Activated CD4-positive, alpha-beta memory T cell treated with anti-CD3 and anti-CD28 coated beads, Interleukin-2, amount 10 ng/mL, durations not matched to agents 7 days and 5 days (primary cell): ENCODE measurements at places on chromosomes 12 and 14.

DNA sequence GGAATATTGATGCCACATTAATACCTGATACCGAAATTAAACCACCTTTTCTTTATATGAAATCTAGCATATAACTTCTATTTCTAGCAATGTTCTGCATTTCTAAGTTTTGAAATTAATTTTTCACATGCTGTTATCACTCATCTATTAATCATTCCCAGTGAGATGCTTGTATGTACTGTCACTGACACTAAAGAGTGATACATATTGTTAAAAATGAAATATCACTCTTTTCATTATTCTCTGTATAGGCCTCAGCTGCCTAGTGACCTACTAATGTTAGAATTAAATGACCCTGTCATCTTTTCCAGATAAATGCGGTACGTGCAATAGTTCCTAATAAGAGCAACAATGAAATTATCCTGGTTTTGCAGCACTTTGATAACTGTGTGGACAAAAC lies 49.7 kb upstream of the KCNH3 start:
- no peak overlapping the region for H3K4me3 ChIP-seq
- no peak for DNase-seq
- H3K4me1 ChIP-seq: no peaks in the 10 kb centered on the region
- no peak overlapping the region for H3K27ac ChIP-seq
- no peaks in the 10 kb centered on the region for H3K27me3 ChIP-seq
- no peaks in the 10 kb centered on the region for H3K36me3 ChIP-seq

DNA sequence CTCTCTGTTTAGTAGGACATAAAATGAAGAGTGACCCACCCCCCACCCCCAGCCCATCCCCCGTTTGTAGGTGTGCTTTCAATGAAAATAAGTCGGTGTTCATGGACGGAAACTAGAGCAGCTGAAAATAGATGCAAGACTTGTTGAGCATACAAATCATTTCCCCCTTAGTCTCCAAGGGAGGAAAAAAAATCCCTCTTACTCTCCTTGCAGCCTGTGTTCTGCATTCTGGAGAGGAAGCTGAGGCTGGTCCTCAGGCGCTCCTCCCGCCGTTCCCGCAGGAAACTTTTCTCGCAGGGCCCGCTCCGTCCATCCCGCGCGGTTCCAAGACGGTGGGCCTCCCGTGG lies 259.0 kb upstream of the E2F7 start:
- H3K4me1 ChIP-seq: peaks cover 6% of the 10 kb centered on the region
- no peak for DNase-seq
- no peak overlapping the region for H3K27ac ChIP-seq
- H3K27me3 ChIP-seq: peaks cover 42% of the 10 kb centered on the region

DNA sequence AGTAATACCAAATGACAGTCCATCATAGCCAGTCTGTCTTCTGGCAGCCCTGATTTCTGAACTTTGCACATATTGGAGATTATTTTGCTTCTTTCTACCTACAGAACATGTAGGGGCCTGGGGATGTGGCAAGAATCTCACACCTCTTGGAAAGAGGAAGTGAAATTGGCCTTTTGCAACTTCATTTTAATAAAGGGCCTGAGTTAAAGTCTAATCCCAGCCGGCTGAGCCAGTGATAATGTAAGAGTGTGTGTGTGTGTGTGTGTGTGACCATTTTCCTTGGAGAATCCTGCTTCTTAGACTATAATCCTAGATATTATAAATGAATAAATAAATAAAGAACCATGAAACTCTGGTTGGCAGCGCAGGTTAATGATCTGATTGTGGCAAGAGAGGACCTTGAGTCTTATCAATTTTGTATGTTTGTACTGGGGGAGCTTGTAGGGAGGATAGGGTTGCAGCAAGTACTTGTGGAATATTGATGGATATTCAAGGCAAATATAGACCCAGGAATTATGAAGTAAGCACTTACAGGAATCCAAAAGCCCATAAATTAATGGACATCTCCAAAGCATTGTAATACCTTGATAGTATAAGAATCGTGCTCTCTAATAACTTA lies 233.2 kb upstream of the AMIGO2 start:
- no peak overlapping the region for H3K27ac ChIP-seq
- no peak overlapping the region for H3K4me3 ChIP-seq
- no peak for DNase-seq
- peaks cover 31% of the 10 kb centered on the region for H3K4me1 ChIP-seq
- H3K36me3 ChIP-seq: no peaks in the 10 kb centered on the region

GRCh38 chr12:108218921-108219320 lies 89.8 kb downstream of the WSCD2 start:
- no peaks in the 10 kb centered on the region for H3K27me3 ChIP-seq
- no peaks in the 10 kb centered on the region for H3K36me3 ChIP-seq
- no peak for DNase-seq
- no peak overlapping the region for H3K4me3 ChIP-seq

DNA sequence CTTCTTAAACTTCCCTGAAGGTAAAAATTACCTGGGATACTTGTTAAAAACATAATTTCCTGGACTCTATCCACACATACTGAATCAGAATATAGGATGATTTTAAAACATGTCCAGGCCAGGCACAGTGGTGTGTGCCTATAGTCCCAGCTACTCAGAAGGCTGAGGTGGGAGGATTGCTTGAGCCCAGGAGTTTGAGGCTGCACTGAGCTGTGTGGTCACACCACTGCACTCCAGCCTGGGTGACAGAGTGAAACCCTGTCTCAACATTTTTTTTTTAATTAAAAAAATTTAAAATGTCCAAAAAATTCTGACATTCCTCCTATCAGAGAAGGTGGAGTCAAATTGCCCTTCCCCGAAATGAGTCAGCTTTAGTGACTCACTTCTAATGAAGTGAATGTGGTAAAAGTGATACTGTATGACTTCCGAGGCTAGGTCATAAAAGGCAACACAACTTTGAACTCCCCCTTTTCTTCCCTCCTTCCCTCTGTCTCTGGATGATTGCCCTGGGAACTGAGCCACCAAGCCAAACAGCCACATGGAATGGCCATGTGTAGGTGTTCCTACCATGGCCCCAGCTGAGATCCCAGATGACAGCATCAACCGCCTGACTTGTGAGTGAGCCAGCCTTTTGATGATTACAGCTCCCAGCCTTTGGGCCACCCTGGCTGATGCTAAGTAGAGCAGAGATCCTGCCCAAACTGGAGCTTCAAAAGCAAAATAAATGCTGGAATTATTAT lies 36.3 kb downstream of the LIMA1 start:
- peak overlapping the region; percentile 94 for H3K27ac ChIP-seq
- peak overlapping the region; percentile 79 for H3K4me3 ChIP-seq
- no peaks in the 10 kb centered on the region for H3K27me3 ChIP-seq
- DNase-seq: peak; percentile 43
- H3K36me3 ChIP-seq: peaks cover 21% of the 10 kb centered on the region

DNA sequence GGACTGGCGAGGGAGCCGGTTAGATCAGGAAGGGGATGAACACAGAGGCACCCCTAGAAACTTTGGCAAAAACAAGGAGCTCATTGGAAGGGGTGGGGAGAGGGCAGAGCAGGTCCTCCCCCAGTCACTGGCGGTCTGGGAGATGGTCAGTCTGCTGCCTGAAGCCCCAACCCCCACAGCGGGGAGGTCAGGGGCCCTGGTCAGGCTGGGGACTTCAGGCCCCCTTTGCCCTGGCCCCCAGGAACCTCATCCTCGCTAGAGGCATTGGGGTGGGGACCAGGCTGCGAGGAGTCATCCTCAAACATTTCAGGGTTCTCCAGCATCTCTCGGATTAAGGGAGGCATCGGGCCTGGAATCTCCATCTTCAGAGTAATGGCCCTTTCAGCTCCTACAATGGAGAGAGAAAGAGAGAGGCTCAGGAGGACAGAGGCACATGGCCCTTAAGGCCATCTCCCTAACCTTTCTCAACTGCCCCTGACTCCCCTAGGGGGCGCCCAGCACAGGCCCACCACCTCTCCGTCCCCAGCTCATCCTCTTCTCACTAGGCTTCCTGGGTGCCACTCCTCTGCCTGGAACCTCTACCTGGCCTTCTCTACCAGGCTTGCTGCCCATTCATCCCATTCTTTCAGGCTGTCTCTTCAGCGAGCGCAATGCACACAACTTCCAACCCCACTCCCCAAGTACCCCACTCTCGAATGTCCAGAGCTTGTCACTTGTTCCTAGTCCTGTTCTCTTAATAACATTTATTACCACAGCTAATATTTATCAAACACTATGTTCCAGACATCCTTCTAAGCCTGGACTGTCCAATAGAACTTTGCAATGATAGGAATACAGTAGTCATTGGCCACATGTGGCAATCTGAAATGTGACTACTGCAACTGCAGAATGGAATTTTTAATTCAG lies 4.7 kb upstream of the ITGB7 start:
- no peak overlapping the region for H3K27ac ChIP-seq
- H3K36me3 ChIP-seq: peaks cover 73% of the 10 kb centered on the region
- no peaks in the 10 kb centered on the region for H3K27me3 ChIP-seq

DNA sequence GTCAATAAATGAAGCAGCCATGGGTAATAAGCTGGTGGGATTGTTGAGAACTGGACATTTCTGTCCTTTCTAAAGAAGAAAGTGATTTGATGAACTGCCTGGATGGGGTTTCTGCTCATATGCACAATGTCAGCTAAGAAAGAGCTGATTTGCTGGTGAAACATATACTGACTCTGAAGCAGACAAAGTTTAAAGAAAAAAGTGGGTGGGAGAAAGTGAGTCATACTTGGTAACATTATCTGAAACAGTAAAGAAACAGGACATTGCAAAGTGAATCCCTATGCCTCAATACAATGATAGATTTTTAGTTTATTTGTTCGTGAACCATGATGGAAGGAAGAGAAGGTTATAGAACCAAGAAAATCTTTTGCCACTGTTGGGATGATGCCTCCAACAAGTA lies 95.6 kb upstream of the DNM1L start:
- no peak overlapping the region for H3K27ac ChIP-seq
- DNase-seq: no peak
- peaks cover 4% of the 10 kb centered on the region for H3K36me3 ChIP-seq
- peaks cover 32% of the 10 kb centered on the region for H3K4me1 ChIP-seq
- no peak overlapping the region for H3K4me3 ChIP-seq
- peaks cover 3% of the 10 kb centered on the region for H3K27me3 ChIP-seq

DNA sequence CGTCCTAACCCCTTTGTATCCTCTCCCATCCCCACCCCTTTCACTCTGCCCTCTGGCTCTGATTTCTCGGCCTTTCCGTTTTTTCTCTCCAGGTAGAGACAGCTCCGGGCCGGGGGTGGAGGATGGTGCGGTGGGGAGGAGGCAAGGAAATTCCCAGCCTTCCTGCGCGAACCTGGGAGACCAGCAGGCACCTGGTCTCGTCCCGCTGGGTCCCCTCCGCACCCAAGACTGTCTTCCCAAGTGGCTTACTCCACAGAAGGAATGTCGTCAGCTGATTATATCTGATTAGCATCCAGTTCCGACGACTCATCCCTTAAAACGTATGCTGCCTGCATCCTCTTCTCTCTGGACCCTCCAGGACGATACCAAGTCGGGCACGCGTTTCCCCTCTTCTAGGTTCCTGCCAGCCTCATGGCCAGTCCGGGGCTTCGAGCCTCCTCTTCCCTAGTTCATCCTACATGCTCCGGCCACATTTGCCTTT lies 42.2 kb upstream of the CAPRIN2 start:
- no peak for DNase-seq
- H3K4me3 ChIP-seq: peak overlapping the region; percentile 51
- peaks cover 29% of the 10 kb centered on the region for H3K27me3 ChIP-seq
- peaks cover 28% of the 10 kb centered on the region for H3K4me1 ChIP-seq
- no peak overlapping the region for H3K27ac ChIP-seq
